ENCODE measurements at places on chromosomes 5 and 9.

DNA sequence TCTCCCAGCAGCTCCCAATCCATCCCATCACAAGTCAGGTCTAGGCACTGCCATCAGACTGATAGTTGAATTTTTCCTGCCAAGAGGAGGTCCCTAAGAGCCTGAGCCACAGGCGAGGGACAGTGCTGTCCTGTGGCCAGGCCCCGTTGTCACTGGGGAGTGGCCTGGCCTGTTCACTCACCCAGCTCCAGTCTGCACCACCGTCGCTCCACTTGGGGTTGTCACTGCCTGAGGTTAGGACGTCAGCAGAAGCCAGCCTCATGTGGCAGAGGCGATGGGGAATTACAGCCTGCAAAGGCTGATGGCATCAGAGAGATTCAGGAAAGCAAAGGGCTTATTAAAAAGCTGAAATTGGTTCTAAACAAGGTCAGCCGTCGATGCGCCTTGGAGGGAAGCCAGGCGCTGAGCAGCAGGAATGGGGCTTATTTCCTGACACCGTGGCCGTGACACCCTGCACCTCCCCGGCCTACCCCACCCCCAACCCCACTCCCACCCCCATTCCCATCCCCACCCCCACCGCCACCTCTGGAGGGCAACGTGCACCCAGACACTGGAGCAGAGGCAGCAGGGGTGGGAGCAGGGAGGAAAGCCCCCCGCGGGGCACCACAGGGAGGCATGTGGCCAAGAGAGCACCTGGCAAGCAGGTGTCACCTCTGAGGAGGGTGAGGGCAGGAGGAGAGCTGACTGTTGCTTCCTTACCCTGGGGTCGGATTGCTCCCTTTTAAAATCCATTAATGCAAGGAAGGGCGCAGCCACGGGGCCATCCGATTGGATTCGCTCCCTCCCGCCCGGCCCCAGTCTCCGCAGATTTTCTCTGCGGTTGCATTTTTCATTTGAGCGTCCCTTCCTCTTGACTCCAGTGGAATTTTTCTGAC lies 3.1 kb upstream of the DBH start:
- DNase-seq = no peak

DNA sequence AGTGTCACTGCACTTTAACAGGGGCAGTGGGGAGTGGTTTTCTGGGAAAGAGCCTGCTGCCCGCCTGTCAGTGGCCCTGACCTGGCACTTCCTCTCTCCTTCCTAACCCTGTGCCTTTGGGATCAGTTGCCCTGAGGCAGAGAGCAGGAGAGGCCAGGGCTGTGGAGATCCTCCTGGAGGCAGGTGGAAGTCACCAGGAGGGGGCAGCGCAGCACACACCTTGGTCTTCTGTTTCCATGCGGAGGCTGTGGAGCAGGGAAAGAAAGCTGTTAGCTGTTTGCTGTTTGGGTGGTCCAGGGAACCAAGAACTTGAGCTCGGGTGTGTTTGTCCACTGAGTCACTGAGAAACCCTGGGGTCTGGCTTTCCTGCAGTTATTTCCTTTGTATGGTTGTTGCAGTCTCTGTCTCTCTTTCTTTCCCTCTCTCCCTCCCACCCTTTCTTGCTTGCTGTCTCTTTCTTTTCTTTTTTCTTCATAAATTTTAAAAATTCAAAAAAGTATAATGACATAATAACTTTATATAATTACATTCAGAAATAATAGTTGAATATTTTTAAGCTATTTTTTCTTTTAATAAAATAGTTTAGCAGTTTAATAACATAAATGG lies 28.1 kb downstream of the NTRK2 start:
- DNase-seq = peak; percentile 28

DNA sequence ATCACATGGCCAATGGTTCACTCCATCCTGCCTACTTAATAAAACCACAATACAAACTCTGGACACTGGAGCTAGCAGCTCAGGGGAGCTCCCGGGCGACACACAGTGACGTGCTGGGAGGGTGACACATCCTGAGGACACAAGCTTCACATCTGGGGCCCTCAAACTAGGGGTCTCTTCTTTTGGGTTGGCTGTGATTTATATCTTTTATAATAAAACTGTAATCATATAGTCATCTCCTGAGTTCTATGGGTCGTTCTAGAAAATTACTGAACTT lies 12.1 kb upstream of the MAPK9 start:
- DNase-seq = no peak

GRCh38 chr5:56601641-56602071 lies 213.7 kb upstream of the MAP3K1 start:
- no peak for DNase-seq

GRCh38 chr9:136808075-136808805 lies 492 bp downstream of the RABL6 start:
- DNase-seq = peak; percentile 26

GRCh38 chr5:135429301-135430134 lies 17.6 kb downstream of the DCANP1 start:
- no peak for DNase-seq

- no peak for DNase-seq
These were observed 6.1 kb upstream of the ZNF79 start for GRCh38 chr9:127418037-127418471.

DNA sequence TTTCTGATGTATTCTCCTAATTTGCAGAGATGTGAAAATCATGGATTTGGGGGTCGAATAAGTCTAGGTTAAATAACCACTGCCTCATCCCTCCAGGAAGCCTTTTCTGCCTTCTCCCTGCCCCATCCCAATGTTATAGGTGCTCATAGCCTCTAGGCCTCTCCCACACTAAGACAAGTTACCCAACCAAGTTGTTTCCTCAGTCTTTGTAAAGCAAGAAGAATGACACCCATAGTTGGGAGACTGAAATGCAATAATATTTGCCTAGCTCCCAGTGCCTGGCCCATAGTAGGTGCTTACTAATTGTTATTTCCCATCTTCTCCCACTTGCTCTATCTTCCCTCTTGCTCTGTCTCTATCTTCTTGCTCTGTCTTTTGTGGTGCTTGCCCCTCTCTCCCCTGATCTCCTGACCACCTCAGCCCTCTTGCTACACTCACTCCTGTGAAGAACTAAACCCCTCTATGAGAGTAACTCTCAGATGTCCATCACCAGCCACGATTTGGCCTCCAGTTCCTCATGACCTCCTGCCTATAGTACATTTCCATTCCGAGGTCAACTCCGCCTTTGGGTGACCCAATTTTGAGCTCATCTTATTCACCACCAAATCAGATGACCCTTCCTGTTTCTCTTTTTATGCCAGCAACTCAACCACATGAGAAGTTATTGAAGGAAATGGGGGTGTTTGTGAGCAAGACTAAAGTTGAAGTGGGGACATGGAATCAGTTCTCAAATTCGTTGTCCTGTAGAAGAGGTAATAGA lies 7.0 kb downstream of the AFAP1L1 start:
- no peak for DNase-seq

DNA sequence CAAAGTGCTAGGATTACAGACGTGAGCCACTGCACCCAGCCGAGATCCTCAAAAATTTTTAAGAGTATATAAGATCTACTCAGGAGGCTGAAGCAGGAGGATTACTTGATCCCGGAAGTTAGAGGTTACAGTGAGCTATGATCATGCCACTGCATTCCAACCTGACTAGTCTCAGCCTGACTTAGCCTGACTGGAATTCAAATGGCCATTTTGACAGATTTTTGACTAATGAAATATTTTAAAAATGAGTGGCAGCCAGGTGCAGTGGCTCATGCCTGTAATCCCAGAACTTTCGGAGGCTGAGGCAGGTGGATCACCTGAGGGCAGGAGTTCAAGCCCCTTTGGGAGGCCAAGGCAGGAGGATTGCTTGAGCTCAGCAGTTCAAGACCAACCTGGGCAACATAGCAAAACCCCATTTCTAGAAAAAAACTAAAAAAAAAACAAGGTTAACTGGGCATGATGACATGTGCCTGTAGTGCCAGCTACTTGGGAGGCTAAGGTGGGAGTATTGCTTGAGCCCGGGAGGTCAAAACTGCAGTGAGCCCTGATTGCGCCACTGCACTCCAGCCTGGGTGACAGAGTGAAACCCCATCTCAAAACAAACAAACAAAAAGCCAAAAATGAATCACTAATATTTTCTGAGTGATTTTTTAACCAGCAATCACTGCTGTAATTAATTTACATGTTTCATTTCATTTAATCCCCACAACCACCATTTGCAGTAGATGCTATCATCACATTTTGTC lies 16.6 kb downstream of the ATOX1 start:
- no peak for DNase-seq

GRCh38 chr5:126995039-126995438 lies 35.3 kb downstream of the MARCHF3 start:
- DNase-seq = no peak

DNA sequence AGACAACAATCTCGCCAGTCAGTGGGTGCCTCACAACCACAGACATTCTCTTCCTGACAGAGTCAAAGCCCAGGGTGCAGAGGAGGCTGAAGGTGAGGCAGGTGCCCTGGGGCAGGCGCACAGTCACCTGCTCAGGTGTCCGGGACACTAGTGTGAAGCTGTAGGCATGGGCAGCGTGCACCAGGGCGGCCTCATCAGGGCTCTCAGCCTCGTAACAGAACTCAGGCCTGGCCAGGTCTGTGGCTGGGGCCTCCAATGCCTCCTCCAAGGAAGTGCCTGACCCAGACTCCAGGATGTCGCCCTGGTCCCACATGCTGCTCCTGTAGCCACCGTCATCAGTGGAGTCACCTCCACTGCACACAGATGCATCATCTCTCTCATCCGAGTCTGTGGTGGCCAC lies 198.7 kb downstream of the PTTG1 start:
- DNase-seq = no peak

GRCh38 chr5:115170134-115170928 lies 623 bp upstream of the TRIM36 start:
- no peak for DNase-seq

GRCh38 chr5:130337179-130337888 lies 433.1 kb downstream of the CHSY3 start:
- DNase-seq = no peak

DNA sequence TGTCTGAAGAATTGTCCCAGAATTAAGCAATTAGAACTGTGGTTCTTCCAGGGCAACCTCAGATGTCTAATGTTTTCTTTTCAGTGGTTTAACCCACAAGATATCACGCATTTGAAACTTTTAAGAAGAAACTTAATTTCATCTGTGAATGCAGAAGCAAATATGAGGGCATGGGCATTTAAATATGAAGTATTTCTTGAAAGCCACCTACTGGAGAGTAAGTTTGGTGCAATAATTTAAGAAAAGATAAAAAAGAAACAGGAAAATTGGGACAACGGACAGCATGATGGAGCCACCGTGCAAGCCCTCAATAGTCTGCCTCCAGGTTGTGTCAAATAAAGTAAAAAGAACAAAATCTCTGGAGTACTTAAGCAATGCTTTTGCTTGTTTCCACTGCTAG lies 1.2 kb upstream of the CAPSL start:
- DNase-seq = no peak

GRCh38 chr5:133944263-133945185 lies 23.9 kb downstream of the C5orf15 start:
- DNase-seq = no peak

DNA sequence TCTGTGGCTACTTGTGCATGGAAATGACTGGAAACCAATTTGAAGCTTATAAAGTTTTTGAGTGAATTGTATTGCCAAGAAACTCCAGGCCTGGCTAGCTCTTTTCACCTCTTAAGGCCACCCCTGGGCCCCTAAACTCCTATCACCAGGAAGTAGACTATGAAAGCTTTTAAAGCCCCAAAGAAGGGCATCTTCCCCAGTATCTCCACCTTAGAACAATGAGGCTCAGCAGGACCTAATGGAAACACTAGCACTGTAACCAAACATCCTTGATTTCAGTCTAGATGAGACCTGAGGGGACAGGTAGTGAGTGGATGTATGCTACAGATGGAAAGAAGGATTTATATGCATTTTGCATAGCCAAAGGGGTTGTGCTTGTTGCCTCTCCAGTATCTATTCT lies 25.0 kb downstream of the LYRM7 start:
- DNase-seq = no peak

GRCh38 chr9:14981291-14981950 lies 71.2 kb upstream of the FREM1 start:
- DNase-seq = no peak

- DNase-seq = no peak
These were observed 82.4 kb downstream of the SNCAIP start for GRCh38 chr5:122394284-122394930.

- DNase-seq = no peak
These were observed 194.5 kb upstream of the DAB2 start for GRCh38 chr5:39619168-39619818.

DNA sequence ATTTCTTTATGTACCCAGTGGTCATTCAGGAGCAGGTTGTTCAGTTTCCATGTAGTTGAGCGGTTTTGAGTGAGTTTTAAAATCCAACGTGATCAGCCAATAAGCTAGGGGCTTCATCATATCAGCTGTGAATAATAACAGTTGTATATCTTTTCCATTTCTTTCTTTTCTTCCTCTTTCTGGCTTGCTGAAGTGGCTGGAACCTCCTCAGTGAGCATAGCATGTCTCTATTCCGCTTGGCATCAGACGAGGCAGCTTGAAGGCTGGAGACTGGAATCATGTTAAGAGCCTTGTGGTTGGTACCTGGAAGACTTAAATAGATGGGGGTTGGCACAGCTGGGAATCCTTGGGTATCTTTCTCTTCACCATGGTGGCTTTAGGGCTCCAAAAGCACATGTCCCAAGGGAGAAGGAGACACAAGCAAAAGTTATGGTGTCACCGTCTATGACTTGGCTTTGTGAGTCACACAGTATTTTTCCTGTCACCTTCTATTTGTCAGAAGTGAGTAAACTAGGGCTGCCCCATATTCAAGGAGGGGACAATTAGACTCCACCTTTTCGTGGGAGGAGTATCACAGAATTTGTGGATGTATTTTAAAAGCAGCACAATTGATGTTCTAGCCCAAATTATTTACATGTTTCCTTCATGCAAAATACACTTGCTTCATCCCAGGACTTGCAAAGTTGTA lies 38.0 kb upstream of the RETREG1 start:
- DNase-seq = no peak

- no peak for DNase-seq
These were observed 188.2 kb downstream of the CRB2 start for GRCh38 chr9:123544007-123544827.

GRCh38 chr5:17014686-17015085 lies 78.6 kb upstream of the MYO10 start:
- no peak for DNase-seq

DNA sequence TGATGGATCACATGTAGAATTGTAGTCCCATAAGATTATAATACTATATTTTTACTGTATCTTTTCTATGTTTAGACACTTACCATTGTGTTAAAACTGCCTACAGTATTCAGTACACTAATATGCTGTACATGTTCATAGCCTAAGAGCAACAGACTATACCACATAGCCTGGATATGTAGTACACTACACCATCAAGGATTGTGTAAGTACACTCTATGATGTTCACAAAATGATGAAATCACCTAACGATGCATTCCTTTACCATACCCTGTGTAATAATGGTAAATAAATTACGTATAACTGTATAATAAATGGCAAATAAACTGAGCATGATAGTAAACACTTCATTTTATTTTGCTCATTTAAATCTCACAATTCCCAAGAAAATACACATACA lies 60.3 kb downstream of the RICTOR start:
- no peak for DNase-seq

DNA sequence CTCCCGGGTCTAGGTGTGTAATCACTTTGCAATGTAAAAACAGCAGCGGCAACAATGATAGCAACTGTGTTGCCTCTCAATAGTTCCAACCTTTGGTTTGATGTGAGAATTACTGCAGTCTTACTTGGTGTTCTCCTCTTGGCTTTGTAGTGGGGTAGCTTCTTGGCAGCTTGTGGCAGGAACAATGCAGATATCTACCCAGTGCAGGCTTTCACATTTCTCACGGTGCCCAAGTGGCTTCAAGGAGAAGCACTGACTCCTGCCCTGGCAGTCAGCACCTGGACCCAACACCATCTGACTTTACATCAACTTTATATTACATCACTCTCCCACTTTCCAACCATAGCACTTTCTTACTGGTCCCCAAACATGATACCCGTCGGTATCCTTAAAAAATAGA lies 28.4 kb upstream of the TIFAB start:
- no peak for DNase-seq
